MCF 10A (cell line): ENCODE measurements at places on chromosomes 16 and 17.

- peak; percentile 60 for DNase-seq
Observed at GRCh38 chr16:31382485-31383161, 10.5 kb upstream of the ITGAD start.

- DNase-seq = no peak
Observed at GRCh38 chr17:81267390-81268067, 27.6 kb downstream of the SLC38A10 start.

GRCh38 chr16:19118938-19119431, 5.2 kb downstream of the ITPRIPL2 start:
- DNase-seq = peak; percentile 90

- no peak for DNase-seq
Observed at GRCh38 chr16:61580579-61580978, 455.7 kb downstream of the CDH8 start.

GRCh38 chr16:1509307-1510221, 16.4 kb downstream of the TELO2 start:
- no peak for DNase-seq

DNA sequence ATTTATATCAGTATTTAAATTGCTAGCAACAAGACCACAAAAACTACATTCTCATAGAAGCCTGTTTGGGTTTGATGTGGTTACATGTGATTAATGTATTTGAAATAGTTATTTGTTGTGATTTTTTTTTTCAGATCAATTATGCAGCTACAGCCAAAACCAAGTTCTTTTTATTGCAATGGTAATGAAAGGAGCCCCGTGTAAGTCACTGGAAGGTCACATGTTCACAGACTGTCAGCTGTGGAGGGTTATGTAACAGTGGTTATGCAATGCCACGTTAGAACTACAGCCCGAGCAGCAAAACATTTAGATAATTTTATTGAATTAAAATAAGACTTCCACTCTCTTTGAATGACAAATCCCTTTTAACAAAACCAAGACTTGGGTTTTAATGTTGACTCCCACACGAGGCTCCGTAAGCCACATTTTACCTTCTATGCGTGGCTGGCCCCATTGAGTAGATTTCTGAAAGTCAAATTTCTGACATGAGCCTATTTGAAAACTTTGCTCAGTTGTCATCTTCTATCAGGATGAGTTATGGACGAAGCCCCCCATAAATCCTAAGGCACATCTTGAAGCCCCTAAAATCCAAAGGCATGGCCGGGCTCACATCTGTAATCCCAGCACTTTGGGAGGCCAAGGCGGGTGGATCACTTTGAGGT, 41.8 kb upstream of the SEC14L1 start:
- DNase-seq = peak; percentile 69

- DNase-seq = peak; percentile 65
Observed at GRCh38 chr16:4376126-4376892, 4.7 kb downstream of the VASN start.

GRCh38 chr17:81723651-81724209, 11.6 kb downstream of the SLC25A10 start:
- DNase-seq = peak; percentile 64

- DNase-seq = no peak
Observed at GRCh38 chr17:21814776-21815175, 122.5 kb downstream of the KCNJ18 start.

DNA sequence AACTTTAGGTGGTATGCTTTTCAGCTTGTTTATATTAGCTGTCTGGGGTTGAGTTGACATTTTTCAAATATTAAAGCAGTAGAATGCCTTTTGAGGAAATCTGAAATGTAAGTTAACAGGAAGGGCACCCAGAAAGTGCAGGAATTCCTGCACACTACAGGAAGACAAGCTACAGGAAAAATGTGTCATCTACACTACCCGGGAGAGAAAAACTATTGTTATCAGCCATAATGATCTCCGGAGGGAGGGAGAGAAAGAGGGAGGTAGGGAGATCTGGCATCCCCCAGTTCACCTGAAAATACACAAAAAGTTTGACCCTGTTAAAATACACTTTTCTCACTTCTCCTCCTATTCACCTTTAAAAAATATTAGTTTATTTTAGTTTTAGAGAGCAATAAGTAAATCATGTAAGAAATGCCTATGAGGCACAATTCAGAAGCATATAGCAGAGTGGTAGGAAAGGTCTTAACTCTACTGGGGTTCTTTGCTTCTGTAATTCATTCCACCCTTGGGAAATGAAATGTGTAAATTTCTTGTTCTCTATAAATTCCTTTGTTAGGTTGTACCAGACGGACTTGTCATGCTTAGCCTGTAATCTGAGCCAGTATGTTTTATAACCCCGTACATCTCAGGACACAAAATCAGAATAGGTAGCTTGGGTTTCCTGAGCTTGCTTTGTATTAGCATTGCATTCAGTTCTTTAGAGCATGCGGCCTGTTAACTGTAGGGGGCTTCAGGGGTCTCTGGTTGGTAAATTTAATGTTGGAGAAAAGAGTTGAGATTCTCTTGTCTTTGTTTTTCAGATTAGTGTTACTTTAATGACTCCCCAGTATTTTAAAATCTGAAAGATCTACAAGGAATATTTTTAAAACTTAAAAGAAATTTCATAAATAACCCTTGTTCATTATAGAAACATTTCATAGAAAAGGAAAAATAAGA, 3.3 kb downstream of the MAP2K6 start:
- peak; percentile 18 for DNase-seq

DNA sequence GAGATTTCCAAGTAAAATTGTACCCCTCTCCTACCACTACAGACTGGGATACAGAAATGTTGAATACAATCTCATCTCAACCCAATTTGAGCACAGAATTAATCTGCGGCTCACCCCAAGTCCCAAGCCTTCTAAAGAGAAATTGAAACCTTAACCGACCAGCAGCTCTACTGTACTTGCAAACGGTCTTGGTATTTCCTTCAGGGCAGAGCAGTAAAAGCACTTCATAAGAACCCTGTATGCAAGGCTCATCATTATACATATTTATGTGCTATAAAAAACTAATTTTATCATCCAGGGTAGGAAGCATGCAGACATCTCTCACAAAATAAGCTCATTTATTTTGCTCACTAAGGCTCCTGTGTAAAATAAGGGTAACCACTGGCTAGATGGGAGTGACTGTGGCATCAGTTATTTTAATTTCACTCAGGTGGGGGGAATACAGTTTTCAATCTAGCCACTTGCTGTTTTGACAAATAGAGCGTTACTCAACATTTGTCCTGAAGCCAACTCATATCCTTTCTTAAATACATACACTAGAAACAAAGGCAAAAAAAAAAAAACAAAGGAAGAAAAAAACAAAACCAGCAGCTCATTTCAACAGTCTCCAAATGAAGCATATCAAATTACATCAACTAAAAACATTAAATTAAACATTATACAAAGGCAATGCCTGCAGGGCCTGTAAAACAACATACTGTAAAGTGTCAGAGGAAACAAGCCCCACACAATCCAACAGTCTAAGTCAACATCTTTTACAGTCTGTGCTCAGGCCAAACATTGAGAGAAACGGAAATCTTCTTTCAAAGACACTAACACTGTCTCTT, 65.0 kb downstream of the PARN start:
- DNase-seq = peak; percentile 68

- peak; percentile 59 for DNase-seq
Observed at GRCh38 chr17:4394208-4395110, 28.0 kb upstream of the UBE2G1 start.

DNA sequence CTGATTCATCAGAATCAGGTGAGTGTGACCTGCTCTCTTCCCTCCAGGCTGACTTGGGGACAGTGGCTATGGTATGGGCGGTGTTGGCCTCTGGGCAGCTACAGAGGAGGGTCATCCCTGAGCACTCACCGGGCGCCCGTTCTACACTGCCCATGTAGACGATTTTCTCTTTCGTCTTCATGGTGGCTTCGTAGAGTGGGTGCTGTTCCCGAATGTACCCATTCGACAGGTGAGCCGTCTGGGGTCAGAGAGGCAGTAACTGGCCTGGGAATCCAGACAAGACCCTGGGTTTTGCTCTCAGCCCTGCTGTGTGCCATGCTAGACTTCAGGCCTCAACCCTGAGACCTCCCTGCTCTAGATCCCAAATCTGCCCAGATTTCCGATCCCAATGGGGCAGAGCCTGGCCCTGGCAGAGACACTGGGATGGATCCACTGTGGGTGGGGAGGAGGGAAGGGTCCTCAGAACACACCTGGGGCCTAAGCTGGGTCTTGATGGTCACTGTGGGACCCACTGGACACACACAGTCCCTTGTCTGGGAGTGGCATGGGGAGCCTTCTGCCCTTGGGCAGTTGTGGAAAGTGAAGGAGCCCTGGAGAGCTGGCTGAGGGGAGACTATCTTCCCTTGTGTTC, 13.2 kb downstream of the USP6 start:
- no peak for DNase-seq

DNA sequence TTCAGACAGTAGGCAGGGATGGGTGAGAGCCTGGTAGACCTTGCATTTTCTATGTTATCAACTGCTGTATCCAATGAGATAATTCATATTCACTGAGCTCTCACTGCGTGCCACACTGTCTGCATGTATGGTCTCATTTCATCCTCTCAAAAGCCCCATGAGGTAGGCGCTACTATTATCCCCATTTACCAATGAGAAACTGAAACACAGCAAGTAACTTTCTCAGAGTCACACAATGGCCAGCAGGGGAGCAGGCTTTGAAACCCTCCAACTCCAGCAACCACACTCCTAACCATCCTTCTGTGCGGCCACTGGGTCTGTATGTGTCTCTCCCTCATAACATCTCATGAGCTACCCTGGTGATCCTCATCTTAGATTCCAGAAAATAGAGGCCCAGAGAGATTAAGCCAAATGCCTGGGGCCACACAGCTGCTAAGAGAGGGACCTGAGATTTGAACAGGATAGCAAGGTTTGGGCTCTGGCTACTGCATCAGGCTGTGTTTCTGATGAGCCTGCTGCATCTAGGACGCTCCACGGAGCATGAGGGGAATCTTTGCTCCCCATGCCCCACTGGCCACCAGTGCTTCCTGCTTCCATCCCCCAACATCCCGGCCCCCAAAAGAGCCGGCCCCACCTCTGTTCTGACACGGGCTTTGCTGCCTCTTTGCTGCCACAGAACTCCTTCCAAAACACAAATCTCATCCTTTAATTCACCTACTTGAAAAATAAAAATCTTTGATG, 3.2 kb downstream of the CCR7 start:
- DNase-seq = no peak

DNA sequence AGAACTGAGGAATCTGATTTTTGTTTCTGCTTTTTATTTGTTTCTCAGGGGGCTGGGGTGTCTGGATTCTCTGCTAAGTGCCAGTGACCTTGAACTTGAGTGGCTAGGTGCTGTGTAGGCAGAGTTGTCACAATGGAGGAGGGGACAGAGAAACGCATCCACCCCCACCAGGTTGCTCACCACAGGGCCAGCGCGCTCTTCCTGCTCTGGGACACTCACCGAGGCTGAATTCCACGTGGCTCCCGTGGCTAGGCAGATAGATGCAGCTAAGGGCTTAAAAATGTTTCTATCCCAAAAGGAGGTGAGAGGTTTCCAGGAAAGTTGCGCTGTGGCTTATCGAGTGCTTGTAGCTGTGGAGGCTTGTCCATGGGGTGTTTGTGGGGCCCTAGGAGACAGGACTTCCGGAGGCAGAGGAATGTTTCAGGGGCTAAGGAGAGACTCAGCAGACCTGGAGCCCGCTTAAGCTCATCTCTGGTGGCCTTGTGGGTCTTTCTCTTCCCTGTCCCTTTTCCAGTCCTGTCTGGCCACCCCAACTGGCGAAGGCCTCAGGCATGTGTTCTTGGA, 36.8 kb downstream of the ADCY7 start:
- no peak for DNase-seq

DNA sequence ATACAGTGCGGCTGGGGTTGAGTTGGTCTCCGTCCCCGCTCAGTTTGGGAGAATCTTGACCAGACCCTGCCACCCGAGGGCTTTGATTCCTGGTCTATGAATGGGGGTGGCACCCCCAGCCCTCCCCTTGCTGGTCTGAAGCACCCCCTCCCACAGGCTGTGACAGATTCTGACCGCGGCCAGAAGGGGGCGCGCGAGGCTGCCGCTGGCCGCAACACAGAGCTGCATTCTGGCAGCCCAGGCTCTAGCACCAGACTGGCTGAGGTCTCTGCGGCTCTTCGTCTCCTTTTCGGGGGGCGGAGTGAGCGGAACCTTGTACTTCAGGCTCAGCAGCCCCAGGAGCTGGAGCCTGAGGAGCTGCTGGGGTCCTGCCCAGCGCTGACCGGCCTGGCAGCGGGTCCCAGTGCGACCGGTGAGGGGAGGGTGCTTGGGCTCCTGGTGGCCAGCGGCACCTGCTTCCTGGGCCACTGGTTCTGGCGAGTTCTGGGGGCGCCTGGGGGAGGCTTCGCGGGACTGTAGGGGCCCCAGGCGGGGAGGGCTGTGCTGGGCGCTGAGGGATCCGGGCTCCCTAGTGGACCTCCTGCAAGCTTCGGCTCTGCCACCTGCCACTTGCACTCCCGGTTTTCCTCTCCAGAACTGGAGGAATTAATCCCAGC, 1011.6 kb downstream of the KCNJ18 start:
- no peak for DNase-seq

GRCh38 chr17:57607553-57608120, 137.5 kb downstream of the CCDC182 start:
- DNase-seq = peak; percentile 90

- DNase-seq = no peak
Observed at GRCh38 chr17:39852239-39852638, 11.9 kb downstream of the IKZF3 start.

- no peak for DNase-seq
Observed at GRCh38 chr17:63533433-63534077, 10.4 kb downstream of the KCNH6 start.

GRCh38 chr17:50550661-50551432, 3.9 kb downstream of the SPATA20 start:
- peak; percentile 64 for DNase-seq

GRCh38 chr17:63486317-63487013, 9.6 kb downstream of the ACE start:
- DNase-seq = no peak

GRCh38 chr17:76640550-76641380, 2.8 kb downstream of the ST6GALNAC1 start:
- no peak for DNase-seq

DNA sequence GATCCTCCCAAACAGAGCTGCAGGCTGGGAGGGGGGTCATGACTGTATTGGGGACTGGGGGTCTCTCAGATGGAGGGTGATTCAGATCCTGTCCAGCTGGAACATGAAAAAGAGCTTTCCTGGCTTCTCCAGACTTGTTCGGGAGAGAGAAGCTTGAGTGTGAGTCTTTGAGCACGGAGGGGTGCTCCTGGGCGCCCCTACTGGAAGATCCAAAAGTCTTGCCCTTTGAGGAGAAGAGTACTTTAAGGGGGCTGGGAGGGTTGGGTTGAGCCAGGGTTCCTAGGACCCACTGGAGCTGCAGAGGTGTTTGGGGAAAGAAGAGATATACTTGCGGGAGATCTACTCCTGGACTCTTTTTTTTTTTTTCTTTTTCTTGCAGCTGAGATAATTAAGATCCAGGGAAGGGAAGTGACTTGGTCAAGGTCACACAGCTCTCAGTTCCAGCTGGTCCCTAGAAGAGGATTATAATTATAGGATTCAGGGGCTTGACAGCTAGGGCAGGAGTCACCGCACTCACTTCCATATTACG, 8.4 kb downstream of the RARA start:
- peak; percentile 77 for DNase-seq

- DNase-seq = peak; percentile 47
Observed at GRCh38 chr17:72135546-72136325, 14.9 kb downstream of the SOX9 start.

GRCh38 chr16:46972429-46973206, 856 bp downstream of the DNAJA2 start:
- peak; percentile 47 for DNase-seq

GRCh38 chr17:32494621-32495358, 8.0 kb downstream of the CDK5R1 start:
- DNase-seq = no peak
